ENCODE measurements at places on chromosomes 1 and 21.

- DNase-seq: no peak
These were observed 146.3 kb downstream of the TSEN15 start for GRCh38 chr1:184197831-184198230.

DNA sequence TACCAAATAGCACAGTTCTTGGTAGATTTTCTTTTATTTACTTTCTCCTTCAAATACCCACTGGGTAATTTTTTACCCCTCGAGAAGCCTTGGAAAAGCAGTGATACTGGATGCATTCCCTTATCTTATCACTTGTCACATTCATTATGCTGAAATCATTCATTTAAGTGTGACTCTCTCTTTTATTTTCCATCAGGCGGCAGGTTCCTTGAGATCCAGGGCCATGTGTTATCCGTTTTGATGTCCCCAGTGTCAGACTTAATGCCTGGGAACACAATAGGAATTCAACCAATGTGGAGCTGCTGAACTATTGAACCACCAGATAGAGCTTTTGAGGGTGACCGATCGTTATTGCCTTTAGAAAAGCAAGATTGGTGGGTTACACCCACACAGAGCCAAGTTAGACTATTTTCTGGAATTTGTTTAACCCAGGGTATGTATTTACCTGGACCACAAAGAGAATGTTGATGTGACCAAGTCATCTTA lies 51.5 kb upstream of the ATP5PO start:
- no peak for DNase-seq

DNA sequence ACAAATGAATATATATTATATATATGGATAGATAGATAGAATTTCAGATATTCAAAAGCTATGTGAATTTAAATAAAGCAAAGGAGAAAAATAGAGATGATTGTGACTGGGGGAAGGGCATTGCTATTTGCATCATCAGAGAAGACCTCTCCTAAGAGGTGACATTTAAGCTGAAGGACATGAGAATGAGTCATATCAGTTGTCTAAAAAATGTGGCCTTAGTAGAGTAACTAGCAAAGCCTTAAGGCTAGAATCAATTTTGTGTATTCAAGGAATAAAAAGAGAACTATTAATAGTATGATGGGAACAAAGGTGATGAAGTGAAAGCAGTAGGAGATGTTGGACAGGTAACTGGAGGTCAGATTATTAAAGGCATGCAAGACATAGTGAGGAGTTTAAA lies 34.8 kb upstream of the SLC35F3 start:
- no peak for DNase-seq

DNA sequence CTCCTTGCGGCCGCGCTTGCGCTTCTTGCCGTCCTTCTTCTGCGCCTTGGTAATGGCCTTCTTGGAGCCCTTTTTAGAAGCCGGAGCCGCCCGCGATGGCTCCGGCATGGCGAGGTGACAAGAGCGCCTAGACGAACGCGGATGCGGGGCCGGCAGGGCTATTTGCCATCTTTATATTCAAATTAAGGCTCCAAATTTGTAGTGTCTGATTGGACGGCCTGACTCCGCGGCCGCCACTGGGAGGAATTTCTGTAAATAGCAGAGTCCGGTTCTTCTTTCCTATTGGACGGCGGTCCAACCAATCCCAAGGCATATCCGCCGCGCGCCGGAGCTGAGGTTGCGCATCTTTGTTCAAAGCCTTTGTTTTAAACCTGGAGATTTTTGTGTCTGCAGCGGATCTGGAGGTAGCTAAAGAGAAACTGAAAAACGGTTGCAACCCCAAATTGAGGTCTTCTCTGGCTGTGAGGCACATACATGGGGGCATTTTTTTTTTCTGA lies 22.6 kb upstream of the RNF187 start:
- peak; percentile 89 for DNase-seq

- DNase-seq: peak; percentile 55
These were observed 16.5 kb upstream of the ATP6V1G3 start for GRCh38 chr1:198556971-198557370.

- DNase-seq: no peak
These were observed 678 bp downstream of the MCM3AP start for GRCh38 chr21:46284733-46285132.

- DNase-seq: no peak
These were observed 184.9 kb downstream of the DYRK1A start for GRCh38 chr21:37551331-37551992.

DNA sequence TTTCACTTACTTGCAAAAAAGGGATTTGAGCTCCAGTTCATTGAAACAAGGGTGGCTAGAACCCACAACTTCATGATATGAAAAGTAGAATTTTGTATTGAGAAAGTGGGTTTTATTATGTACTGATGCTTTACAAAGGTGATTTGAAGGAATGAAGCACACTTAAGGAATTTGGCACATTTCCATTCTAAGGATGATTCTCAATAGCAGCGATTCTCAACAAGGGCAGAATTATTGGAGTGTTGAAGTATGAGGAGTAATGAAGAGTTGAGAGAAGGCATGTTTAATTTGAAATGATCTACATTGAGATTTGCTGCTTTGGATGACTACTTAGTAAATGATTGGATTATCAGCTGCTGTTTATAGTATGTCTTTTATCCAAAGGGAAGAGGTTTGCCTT lies 54.7 kb downstream of the FNBP1L start:
- no peak for DNase-seq

DNA sequence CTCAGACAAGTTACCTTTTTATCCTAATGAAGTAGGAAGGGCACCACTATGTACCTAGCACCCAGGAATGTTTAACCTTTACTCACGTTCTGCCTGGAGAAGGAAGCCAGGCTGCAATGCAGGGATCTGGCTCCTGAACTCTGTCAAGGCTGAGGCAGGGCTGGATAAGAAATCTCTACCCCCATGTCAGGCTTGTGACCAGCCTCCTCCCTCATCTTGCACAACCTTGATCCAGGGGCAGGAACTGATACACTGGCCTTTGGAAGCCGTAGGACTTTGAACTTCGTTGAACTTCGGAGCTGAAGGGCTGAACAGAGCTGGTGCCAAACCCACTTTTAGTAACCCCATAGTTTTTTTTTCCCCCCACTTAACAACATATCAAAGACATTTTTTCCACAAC lies 8.0 kb upstream of the AKR1A1 start:
- DNase-seq: no peak

DNA sequence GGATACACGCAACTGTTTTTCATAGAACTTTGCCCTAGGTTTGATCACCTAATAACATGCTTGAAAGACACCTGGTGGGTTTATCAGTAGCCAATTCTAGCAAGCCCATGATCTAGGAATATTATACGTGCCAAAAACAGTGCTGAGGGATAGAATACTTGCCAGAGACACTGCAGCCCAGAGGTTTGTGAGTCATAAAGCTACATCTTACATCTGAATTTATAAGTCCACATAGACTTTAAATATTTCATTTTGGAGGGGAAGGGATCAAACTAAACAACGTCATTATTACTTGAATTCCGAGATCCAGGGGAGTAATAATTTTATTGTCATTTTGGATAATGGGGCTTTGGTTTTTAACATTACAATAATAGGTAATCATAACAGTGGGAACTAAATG lies 31.7 kb downstream of the RGL1 start:
- no peak for DNase-seq

GRCh38 chr1:218665221-218665620 lies 320.1 kb downstream of the TGFB2 start:
- DNase-seq: no peak

- no peak for DNase-seq
These were observed 5.5 kb downstream of the MFSD2A start for GRCh38 chr1:39960431-39960958.
